ENCODE measurements at places on chromosomes 4 and X. TPM values are rescaled to one million over a fixed set of nuclear protein-coding genes. Genes with fewer than 3 reads are reported as not detected.
A peak's percentile ranks its signal among the peaks of the same experiment; 100 is the strongest.

CASP3 gene
- total RNA-seq: 45.8 TPM

DNA sequence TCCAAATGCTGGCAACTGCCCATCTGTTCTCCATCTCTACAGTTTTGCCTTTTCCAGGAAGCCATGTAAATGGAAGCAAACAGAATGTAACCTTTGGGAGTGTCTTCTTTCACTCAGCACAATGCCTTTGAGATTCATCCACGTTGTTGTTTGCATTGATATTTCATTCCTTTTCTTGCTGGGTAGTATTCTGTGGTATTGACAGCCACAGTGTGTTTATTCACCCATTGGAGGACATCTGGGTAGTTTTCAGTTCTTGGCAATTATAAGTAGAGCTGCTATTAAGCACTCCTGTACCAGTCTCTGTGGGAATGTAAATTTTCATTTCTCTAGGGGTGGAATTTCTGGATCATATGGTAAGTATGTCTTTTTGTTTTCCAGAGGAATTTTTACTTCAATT is 194.3 kb upstream of the RPS6KA3 start:
- DNase-seq: no peak

DNA sequence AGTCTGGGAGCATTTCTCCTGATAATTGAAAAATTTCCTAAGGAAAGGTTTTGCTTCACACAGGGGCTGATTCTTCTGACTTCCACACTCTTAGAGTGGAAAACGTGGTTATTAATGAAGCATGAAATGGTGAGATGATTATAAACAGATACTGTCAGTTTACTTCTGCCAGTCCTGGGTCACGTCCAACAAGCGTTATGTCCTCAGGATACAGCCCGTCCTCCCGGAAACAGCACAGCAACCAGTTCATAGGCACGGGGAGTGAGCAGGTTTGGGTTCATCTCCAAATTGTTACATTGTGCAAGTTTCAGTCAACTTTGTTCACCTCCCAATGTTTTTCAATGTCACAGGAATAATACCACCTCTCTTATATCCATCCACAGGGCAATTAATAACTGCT is 98.8 kb downstream of the NPNT start:
- DNase-seq: no peak

DNA sequence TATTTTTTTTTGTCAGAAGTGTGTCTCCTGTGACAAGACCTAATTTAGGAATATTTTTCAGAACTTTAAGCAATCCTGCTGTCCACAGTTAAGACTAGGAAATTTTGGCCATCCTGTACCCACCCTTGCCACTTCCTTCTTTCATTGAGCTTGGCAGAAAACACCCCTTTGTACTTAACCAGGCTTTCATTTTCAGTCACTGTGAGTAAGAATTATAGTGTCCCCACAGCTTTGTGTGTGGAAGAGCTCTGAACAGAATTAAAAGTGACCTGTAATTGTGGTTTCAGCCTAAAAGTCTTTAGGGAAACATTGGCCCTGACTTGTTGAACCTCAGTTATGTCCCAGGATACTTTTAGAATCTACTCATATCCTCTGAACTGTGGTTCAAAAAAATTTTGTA is 153.7 kb upstream of the BMP3 start:
- DNase-seq: peak; percentile 27

- no peak for DNase-seq
Measured at GRCh38 chr4:186271081-186271678, 5.2 kb downstream of the F11 start.
